Globus pallidus (tissue), 1 donor: ENCODE measurements at places on chromosomes 12 and 14.

DNA sequence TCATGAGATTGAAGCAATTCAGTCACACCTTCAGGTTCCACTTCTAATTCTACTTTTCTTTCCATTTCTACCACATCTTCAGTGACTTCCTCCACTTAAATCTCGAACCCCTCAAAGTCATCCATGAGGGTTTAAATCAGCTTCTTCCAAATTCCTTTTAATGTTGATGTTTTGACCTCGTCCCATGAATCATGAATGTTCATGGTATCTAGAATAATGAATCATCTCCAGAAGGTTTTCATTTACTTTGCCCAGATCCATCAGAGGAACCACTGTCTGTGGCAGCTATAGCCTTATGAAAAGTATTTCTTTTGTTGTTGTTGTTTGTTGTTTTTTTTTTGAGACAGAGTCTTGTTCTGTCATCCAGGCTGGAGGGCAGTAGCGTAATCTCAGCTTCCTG, 7.6 kb downstream of the RXYLT1 start:
- no peak for DNase-seq

GRCh38 chr12:10363914-10364814, 25.7 kb downstream of the KLRK1 start:
- peak; percentile 80 for DNase-seq

- no peak for DNase-seq
These were observed 421.1 kb downstream of the DPF3 start for GRCh38 chr14:72472845-72473244.

- DNase-seq, result no peak
These were observed 13.0 kb upstream of the CDK2AP1 start for GRCh38 chr12:123284669-123285068.

DNA sequence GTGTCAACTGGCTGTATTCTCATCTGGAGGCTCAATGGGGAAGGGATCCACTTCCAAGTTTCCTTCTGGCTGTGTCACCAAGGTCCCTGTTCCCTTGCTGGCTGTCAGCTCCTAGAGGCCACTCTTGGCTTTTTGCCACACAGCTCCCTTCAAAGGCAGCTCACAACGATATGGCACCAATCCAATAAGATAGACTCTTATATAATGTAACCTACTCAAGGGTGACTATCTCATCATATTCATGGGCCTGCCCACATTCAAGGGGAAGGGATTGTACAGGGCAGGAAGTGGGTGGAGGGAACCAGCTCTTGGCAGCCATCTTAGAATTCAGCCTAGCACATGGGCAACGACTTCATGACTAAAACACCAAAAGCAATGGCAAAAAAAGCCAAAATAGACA, 98.7 kb upstream of the PLXNC1 start:
- DNase-seq, result no peak

DNA sequence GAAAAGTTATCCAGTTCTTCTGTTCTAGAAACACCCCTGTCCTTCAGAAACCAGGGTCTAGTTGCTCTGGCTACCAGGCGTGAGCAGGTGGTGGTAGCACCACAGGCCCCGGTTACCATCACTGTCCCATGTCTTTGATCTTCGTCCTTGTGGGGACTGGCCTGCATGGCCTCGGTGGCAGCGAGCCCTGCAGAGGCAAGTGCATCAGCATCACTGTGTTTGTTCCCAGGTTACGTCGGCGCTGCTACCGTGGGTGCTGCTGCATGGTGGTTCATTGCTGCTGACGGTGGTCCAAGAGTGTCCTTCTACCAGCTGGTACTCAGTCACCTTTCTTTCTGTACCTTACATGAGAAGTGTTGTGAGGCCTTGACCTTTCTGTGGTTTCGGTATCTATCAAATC, 58.9 kb downstream of the ANAPC7 start:
- DNase-seq, result no peak

- DNase-seq, result no peak
These were observed 188.9 kb downstream of the CAND1 start for GRCh38 chr12:67457778-67458665.

GRCh38 chr12:122875590-122876220, 20.2 kb downstream of the VPS37B start:
- peak; percentile 82 for DNase-seq

DNA sequence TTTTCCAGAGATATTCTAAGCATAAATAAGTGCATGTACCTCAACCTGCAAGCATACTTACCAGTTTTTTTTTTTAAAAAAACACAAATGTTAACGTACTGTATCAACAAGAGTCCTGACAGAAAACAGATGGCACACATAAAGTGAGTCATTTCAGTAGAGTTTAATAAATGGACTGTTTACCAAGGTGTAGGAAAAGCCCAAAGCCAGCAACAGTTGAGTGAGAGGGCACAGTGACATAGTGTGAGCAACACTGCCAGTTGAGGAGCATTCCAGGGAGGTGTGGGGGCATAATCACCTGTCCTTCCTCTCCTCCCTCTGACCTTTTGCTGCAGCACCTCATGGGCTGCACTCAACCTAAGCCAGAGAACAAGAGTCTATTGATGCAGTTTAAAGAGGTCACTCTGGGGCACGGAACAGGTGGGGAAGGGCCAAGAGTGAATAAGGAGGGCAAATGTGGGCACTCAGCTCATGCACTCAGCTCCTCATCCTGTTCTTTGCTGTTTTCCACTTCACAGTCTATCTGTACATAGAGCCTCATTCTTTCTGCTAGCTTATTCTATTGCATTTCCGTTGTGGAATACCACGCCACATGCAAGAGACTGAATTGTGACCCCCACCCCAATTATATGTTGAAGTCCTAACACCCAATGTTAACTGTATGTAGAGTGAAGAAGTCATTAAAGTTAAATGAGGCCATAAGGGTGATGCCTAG, 29.3 kb downstream of the DHRS2 start:
- DNase-seq, result no peak
